Stimulated activated CD8-positive, alpha-beta memory T cell treated with anti-CD3 and anti-CD28 coated beads, Interleukin-2, amount 100 ng/mL, for 1 hour (primary cell): ENCODE measurements at places on chromosomes 7 and 10.

GRCh38 chr7:95904099-95904498 is 131.7 kb downstream of the DYNC1I1 start:
- DNase-seq: no peak

DNA sequence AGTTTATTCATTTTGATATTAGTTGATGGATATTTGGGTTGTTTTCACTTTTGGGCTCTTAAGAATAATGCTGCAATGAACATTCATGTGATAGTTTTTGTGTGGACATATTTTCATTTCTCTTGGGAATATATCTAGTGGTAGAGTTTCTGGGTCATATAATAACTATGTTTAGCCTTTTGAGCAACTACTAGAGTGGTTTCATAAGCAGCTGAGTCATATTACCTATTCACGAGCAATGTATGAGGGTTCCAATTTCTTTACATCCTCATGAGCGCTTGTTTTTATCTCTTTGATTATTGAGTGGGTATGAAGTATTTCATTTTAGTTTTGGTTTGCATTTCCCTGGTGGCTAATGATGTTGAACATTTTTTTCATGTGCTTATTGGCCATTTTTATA is 182.6 kb downstream of the PON1 start:
- DNase-seq: no peak

GRCh38 chr7:16684935-16685334 is 39.0 kb downstream of the BZW2 start:
- no peak for DNase-seq

DNA sequence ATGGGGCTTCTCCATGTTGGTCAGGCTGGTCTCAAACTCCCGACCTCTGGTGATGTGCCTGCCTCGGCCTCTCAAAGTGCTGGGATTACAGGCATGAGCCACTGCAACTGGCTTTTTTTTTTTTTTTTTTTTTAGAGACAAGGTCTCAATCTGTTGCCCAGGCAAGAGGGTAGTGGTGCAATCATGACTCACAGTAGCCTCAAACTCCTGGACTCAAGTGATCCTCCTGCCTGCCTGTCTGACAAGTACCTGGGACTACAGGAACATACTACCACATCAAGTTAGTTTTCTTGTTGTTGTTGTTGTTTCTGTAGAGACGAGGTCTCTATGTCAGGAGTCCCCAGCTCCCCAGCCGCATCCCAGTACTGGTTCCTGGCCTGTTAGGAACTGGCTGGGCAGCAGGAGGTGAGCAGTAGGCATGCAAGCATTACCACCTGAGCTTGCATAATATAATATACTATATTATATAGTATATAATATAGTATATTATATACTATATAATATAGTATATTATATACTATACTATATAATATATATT is 55.7 kb downstream of the TPK1 start:
- no peak for DNase-seq

- no peak for DNase-seq
Measured at GRCh38 chr10:17984056-17984455, 32.3 kb downstream of the SLC39A12 start.

DNA sequence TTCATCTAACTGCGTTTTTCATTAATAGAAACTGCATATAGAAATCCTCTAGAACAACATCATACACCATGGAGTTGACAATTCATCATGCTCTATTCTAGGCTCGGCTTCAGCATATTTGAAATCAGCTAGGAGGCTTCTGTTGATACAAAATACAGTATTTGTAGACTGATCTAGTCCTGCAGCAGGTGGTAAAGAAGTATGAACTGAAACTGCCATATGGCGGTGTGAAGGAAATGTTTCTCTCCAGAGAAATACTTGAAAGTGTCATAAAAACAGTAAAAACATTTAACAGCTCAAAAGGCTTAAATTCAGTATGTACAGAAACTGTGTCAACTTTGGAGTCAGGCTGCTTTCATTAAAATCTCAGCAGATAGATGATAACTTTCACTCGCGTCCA is 32.0 kb upstream of the MYO3A start:
- DNase-seq: no peak

DNA sequence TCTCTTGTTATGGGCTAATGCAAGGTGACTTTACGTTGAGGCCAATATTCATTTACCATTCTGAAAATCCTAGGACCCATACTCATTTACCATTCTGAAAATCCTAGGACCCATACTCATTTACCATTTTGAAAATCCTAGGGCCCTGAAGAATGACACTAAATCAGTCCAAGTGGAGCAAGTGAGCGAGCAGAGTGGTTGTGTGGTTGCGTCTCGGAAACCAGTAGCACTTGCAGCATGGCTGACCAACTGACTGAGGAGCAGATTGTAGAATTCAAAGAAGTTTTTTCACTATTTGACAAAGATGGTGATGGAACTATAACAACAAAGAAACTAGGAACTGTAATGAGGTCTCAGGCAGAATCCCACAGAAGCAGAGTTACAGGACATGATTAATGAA is 6.9 kb downstream of the SAR1A start:
- no peak for DNase-seq

- no peak for DNase-seq
Measured at GRCh38 chr7:92295391-92295790, 49.6 kb downstream of the ANKIB1 start.

DNA sequence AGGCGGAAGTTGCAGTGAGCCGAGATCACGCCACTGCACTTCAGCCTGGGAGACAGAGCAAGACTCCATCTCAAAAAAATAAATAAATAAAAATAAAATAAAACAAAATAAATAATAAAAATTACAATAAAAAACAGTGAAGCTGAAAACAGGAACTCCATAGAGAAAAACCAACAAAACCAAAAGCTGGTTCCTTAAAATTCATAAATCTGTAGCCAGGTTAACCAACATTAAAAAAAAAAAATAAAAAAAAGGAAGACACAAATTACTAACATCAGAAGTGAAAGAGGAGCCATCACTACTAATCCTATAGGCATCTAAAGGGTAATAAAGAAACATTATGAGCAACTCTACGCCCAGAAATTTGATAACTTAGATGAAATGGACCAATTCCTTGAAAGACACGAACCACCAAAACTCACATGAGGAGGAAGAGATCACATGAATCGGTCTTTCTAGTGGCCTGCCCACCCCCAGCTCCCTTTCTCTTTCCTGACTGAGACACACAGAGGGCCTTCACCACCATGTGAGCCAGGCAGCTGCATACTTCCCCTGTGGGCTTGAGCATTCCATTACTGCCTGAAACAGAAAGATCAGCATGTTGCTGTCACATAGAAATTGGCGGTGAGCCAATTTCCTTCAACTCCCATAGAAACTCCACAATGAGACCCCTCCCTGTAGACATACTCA is 208.7 kb downstream of the MAD1L1 start:
- no peak for DNase-seq

DNA sequence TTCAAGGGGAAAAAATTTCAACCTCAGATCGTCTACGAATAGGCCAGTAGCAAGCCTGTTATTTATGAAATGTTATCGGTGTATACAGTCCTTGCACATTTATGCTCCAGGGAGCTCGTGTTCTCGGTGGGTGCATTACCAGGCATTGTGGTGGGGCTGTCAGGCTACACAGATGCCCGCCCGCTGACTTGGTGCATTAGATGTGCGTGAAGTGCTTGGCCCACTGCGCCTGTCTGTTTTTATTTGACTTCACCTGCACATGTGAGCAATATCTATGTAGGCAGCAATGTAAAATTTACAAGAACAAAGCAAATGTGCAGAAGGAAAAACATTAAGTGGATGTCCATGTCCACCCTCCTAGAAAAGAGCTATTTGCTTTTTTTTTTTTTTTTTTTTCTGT is 2.8 kb downstream of the FOXK1 start:
- no peak for DNase-seq

DNA sequence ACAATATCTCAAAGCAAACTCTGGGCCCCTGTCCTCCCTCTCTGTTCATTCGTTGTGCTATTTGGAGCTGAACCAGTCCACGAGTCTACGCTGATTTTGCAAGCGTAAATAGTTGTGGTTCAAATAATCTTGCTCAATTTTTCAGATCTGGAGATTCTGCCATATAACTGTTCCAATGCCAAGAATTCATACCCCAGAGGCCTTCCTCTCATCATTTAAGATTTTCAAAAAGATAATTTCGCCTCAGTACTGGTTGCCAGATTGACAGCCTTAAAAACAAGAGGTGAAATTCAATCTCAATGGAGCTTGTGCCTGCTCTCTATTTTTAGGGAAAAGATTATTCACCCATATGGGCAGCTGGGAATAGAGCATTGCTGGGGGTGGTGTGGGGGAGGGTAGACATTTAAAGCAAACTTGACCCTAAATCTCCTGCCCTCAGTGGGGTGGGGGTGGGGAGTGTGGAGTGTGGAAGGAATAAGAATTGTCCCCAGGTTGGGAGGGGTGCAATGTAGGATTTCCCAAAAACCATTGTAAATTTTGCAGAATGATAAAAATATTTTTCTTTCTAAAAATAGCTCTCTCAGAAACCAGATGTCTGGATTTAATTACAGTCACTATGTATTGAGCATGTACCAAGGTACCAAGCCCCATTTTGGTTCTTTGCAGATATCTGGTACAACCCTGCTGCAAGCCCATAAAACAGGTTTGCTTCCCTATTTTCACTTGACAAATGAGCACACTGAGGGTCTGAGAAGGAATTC is 104.7 kb upstream of the EEPD1 start:
- DNase-seq: no peak

GRCh38 chr10:92734301-92734700 is 44.5 kb downstream of the HHEX start:
- no peak for DNase-seq

DNA sequence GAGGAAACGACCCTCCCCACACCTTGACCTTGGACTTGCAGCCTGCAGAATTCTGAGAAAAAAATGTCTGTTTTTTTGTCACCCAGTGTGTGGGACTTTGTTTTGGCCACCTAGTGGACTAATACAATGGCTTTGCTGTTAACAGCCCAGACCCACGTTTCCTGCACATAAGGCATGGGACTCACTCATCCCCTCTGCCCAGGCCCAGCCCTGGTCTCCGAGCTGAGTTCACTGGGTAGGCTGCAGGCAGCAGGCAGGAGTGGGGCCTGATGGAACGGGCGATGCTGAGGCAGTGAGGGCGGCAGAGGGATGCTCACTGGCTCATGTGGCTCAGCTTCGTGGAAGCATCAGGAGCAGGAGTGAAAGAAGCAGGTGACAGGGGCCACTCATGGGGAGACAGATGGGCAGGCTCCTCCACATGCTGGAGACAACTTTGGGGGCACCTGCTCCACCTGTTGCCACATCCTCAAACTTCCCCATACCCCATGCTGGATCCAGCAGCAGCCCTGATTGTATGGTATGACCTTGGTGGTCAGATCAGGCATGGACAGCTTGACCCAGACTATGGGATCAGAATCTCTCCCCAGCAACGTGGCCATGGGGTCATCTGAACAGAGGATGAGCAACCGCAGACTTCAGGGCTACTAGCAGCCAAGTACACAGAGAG is 65.8 kb upstream of the ANTXRL start:
- DNase-seq: no peak

- no peak for DNase-seq
Measured at GRCh38 chr7:68433462-68434070, 1164.7 kb upstream of the AUTS2 start.

DNA sequence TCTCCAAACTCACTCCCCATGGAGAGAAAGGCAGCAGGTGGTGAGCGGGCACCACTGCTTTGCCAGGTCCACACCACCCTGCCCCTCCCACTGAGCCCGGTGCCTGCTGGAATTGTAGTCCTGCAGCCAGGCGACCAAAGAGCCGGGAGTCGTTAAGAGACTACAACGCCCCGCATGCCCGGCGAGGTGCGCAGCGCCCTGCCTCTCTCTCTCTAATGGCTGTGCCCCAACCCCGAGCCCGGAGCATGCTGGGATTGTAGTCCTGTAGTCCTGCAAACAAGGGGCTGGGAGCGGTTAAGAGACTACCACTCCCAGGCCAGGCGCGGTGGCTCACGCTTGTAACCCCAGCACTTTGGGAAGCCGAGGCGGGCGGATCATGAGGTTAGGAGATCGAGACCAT is 8.1 kb upstream of the ZNF727 start:
- no peak for DNase-seq

DNA sequence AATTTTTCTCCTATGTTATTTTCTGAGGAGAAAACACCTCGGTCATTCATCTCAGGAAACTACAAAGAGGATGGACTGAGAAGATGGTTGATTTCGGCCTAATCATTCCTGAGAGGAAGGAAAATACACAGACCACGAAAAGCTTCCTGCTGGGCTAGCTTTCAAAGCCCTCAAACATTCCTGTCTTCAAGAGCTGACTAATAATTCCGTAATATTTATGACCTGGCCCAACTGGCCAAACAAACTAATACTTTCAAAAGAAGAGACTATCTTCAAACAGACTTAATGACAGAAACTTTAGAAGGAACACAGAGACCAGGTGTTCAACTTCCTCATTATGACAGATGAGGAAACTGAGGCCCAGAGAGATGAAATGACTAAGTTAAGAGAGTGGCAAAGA is 215.1 kb upstream of the FRMD4A start:
- DNase-seq: no peak

GRCh38 chr10:30190577-30191552 is 131.5 kb upstream of the JCAD start:
- DNase-seq: no peak

DNA sequence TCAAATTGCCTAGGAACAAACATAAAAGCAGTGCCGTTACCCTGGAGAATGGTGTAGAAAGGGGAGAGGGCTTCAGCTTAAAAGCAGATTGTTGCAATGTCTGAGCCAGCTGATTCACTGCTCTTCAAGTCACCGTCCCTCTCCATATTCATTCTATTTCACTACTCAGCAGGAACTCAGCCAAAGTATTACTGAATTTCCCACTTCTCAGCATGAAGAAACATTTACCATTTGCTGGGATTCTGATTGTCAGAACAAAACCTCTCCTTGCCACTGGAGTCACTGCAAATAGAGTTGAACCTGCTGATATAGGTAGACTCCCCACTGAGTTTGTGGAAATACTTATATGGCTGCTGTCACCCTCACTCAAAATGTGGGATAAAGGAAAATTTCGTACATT is 71.7 kb downstream of the PPP1R17 start:
- DNase-seq: no peak

GRCh38 chr10:34433241-34434076 is 381.6 kb downstream of the PARD3 start:
- DNase-seq: no peak

DNA sequence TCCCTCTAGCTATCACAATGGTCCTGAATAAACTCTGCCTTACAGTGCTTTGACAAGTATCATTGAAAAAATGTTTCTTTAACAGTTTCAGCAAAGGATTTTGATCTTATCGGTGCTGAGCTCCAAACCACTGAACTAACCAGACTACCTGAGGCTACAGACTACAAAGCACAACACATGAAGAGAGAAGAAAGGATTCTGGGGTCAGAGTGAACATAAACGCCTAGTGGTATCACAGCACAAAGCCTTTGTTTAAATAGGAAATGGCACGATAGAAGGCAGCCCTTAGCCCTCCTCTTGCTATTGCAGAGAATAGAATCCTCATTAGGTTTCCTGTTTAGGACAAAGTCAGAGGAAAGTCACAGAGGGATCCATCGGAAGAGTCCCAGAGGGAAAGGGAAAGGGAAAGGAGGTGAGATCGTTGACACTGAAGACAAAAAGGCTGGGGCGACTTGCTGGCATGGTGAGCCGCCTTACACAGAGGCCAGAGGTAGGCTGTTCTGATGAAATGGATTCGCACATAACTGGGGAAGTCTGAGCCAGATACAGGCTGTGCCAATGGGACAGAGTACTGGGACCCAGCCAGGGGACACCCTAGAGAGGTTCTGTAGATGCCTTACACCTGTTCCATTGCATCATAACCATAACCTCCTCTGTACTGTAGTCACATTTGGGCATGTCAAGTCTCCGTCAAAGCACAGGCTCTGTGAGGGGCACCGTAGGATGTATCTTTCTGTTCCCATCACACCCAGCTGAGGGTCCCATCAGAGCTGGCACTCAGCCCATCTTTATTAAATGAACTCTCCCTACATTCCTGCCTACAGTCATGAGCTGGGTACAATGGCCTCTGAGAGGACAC is 71.5 kb downstream of the XPNPEP1 start:
- no peak for DNase-seq
